ENCODE measurements at places on chromosomes 2 and 18.

DNA sequence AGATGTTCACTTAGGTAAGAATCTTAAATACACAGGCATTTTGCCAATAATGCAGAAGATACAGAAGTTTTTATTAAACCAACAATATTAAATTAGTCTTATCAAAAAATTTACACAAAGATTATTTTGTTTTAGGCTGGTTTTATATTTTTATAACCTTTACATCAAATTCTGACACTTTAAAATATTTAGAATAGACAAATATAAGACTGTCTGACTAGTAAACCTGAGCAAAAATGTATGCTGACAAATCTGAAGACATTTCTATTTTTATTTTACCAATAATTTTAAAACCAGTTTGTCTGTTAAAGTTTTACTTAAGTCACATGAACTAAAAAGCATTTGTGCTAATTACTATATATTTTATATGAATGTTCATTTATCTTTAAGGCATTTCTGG, 72.1 kb upstream of the ZNF236 start:
- DNase-seq: no peak

DNA sequence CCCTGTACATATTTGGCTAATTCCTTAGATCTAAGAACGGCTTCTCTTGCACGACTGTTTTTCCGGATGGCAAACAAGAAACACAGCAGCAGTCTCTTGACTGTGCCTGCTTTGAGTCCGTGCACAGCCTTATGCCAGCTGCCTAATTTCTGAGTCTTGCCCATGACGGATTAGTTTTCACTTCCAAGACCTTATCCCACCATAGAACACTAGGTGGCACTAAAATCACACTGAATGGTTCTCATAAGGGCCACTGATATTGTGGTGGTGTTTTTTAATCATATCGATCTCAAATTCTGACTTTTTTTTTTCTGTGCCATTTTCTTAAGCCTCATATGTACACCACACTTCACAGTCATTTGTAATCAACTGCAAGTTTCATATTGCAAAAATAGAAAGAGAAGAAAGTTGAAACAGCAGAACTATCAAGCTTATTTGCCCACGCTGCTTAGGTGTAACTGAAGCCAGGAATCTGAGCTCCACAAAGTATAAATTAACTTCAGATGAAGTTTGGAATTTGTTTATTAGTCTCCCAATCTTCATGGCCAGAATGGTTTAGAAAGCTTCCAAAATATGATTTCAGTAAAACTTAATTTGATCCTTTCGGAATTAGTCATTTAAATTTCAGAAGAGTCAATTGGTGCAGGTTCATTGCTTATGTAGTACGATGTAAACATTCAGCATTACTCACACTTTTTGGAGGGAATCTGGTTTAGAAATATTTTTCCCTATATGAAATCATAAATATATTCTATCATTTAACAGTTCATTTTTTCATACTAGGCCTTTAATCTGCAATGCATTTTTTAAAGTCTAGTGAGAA, 45.5 kb upstream of the SCN7A start:
- DNase-seq: no peak

- DNase-seq: no peak
These were observed 420.9 kb downstream of the TGIF1 start for GRCh38 chr18:3870914-3871313.

DNA sequence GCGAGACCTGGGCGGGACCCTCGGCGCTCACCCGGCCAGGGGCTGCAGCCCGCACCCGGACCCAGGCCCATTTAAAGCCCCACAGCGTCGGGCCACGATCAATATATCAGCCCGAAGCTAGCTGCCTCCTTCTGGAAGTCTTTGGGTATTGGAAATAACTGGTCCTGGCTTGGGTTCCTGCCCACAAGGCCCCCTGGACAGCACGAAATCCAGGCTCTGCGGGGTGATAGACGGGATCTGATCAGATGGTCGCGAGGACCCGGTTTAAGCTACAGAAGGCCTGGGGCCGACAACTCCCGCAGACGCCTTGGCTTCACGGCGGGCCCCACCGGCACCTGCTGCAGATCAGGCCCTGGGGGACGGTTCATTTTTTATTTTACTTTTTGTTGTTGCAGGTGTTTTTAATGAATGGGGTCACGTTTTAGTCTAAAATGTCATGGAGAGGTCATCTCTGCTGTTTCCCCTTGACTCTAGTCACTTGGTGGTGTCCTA, 362 bp upstream of the PSTPIP2 start:
- DNase-seq: no peak

DNA sequence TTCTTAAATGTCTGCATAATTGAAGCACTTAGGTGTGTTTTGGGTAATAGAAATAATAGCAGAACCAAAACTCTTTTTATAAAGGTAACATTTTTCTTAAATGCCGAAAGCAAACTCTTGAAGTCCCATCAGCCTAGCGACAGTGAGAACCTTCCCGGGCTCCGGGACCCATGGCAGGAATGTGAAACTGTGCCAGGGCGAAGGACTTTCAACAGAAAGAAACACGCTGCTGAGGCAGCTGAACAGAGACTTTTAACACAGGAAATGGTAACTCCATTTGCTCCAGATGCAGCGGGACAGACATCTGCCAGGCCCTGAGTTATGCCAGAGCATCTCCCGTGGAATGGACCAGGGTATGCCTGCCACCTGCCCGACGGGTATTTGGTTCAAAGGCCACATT, 34.3 kb downstream of the SALL3 start:
- DNase-seq: no peak

DNA sequence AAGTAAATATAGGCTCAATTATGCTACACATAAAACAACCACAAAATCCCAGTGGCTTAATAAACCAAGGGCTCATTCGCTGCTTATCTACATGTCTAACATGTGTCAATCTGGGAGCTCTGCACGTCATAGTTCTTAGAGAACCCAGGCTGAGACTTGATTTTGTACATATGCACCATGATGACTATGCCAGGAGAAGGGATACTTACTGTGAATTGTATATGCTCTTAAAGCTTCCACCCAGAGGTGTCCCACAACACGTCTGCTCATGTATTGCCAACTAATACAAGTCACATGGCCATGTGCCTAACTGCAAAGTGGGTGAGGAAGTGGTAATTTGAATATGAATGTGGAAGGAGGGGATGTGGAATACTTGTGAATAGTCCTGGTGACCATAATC, 262.1 kb downstream of the CPS1 start:
- DNase-seq: no peak

- no peak for DNase-seq
These were observed 218.9 kb upstream of the COPS8 start for GRCh38 chr2:236866542-236867340.

DNA sequence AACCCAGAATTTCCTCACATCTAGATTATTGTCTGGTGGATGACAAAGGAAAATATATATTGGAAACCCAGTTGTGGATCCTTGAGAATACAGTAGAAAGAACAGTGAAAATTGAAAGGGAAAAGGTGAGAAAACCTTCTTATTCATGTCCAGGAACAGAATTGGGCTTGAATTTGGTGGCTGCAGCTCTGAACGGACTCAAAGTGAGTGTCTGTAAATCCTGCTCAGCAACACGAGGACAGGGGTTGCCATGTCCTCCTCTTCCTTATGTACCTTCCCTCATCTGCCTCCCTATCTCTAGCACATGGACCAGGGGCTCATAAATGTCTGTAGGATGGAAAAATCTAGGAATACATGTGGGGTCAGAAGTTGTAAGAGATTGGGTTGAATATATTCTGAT, 152.2 kb downstream of the RPIA start:
- DNase-seq: no peak

DNA sequence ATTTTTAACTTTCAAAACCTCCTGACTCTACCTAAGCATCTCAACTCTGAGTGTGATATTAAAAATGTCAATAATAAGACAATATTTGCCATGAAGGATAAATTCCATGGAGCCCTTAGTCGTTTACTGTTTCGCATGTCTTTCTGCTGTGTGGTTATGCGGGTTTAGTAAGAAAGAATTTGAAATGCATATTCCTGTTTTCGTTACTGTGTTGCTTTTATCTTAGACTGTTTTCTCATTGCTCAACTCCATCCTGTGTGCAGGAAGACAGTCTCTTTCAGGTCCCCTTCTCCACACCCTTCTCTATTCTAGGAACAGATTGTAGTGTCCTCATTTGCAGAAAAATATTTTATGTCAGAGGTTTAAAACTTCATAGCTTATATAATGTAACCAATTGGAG, 82.5 kb upstream of the MAP3K20 start:
- DNase-seq: no peak

GRCh38 chr2:197281421-197281820, 29.2 kb downstream of the ANKRD44 start:
- DNase-seq: no peak

- DNase-seq: no peak
These were observed 31.4 kb upstream of the RHOB start for GRCh38 chr2:20415511-20415918.

GRCh38 chr2:25483607-25484266, 142.0 kb upstream of the DNMT3A start:
- no peak for DNase-seq

DNA sequence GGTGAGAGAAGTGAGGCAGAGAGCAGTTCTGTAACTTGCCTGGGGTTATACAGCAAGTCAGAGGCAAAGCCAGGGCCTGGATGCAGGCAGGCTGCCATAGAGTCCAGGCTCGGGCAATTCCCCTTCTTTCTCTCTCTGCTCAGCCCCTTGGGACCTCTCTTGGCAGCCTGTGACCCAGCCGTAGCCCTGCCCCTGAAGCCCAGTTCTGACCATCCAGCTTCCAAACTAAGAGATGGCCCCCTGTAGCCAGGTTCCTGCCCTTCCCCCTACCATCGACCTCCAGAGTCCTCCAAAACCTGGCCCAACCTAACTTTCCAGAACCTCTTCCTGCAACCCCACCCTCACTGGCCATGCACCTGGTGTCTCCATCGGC, 201.2 kb downstream of the CTIF start:
- DNase-seq: no peak

GRCh38 chr2:120669121-120669952, 66.3 kb upstream of the GLI2 start:
- no peak for DNase-seq

DNA sequence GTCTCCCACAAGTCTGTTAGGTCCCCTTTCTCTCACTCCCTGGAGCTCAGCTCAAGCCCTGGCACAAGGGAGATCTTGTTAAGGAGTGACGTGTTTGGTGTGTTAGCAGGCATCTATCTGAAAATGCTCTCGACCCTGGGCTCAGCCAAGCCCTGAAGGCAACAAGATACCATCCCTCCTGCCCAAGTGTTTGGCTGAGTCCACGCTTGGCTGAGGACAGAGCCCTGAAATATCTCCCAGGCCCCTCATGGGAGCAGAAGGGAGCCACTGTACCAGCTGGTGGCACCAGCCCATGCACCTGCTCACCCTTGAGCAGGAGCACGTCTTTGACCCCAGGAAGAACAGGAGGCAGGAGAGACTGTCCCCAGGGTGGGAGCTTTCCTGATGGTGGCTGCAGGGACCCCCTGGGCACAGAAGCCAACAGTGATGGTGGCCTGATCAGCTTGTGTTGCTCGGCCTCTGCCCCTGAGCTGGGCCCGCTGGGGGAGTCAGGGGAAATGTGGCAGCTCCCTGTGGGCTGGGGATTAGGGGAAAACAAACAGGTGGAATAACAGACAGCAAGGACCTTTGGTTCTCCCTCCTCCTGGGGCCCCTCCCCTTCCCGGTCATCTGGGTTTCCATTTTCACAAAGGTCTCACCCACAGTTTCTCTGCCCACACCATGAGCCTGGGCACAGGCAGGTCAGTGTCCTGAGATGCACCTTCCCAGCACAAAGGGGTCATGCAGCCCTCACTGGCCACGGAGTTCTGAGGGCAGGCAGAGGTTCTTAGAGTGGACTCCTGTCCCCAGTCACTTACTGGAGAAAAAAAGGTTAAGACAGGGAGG, 91.6 kb downstream of the RHOB start:
- DNase-seq: no peak

DNA sequence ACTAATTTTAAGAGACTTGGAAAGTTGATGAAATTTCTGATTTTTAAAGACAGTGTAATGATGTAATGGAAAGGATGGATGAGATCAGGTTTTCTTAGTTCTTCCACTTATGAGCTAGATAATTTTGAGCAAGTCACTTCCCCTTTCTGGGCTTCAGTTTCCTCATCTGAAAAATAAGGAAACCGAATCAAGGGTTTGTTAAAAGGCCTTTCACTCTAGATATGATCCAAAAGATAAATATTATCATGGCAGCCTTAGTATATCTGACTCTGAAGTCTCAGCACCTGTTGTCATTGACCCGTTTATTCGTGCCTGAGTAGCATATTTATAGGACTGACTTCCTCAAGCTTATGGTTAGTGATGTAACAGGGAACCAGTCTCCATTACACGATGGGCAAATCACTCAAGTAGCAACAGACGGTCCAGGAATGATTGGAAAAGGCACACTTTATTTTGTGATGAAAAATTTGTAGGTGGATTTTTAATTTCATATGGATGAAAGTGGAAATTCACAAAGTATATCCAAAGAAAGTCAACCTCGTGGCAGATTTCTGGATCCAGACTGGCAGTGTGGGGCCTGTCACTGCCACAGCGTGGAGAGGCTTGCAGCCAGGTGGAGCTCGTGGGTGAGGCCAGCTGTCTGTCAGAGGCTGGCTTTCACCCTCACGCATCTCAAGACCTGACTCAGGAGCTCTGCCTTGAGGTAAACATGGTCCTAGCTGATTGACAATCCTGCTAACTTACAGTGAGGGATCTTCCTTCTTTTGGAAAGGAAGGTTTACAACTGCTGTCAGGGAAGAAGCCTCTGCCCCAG, 137.9 kb upstream of the CXCR4 start:
- DNase-seq: no peak

DNA sequence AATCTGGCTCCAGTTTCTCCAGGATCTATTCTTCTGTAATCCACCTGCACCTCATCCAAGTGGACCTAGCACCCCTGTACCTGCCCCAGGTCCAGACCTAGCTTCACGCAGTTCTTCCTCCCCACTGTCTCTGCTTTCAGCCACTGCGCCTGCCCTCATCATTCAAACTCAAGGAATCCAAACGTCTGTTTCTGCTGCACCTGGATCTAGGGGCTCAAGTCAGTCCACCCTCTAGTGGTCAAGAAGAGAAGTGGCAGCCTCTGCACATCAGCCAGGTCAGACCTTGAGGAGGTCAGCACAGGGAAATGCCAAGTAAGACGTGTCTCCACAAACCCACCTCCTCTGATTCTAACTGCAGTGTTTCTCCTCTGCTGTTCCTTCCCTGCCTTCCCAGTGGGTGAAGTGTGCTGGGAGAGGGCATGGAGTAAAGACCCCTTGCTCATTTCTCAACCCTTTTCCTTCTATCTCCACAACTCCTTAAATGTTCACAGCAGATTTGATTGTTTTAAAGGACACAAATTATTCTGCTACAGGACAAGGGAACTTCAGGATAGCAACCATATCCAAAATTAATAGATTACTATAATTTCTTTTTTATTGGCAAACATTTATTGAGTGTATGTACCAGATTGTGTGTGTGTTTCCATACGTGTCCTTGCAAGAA, 8.6 kb upstream of the RNF152 start:
- no peak for DNase-seq
